ENCODE measurements at places on chromosomes 2 and 18.

GRCh38 chr2:45987856-45988255 lies 309.4 kb upstream of the EPAS1 start:
- DNase-seq: no peak

GRCh38 chr2:195468771-195469170 lies 188.3 kb upstream of the SLC39A10 start:
- no peak for DNase-seq

GRCh38 chr18:62539284-62540165 lies 16.7 kb downstream of the ZCCHC2 start:
- no peak for DNase-seq

- no peak for DNase-seq
Observed at GRCh38 chr2:164843346-164843911, 1.8 kb upstream of the COBLL1 start.

DNA sequence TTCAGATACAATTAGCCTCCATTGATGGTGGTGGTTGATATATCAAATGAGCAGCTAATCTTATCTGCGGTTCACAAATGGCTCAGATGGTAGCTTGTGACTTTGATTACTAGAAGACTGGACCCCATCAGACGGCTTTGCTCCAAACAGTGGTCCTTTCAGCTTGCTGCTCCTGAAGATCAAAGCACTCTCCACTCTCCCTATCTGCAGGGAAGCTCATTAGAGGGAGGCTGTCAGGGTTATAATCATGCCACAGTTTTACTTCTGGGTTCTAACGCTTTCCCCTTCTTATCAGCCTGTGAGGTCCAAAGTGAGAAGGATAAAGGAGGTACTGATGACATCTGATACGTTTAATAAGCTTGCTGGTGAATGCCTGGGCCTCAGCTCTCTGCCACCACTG lies 247.1 kb upstream of the NT5C1B start:
- DNase-seq: no peak

DNA sequence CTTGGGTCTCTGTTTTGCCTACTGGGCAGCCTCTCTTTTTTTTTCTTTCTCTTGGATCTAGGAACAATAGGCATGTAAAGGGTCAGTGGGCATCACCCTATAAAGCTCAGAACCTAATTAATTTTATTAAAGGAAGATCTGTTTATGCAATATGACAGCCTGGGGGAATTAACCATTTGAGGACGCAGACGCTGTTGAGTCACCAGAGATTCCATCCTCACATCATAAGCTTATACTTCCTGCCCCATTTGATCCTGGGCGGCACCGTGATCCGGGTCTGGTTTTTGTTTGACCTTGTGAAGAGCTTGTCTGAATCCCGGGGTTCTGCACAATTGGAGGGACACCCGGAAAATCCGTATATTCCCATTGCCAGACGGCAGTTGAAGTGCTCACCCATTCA lies 16.8 kb upstream of the BCL11A start:
- DNase-seq: no peak

DNA sequence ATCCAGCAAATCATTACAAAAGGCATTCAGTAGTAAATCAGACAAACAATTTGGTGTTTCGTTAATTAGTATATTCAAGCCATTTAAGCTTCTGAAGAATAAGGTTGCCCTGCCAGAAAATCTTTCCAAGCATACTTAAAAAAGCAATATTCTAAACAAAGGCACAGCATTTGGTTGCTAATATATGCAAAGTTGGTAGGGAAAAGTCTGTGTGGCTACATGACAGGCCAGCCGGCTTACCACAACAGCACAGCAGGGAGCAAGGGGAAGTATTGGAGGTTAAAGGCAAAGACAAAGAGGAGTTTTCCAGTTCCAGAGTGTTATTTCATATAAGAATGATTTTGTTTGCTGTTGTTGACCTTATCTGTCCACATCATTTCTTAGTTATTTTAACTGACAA lies 282.3 kb downstream of the MBD5 start:
- no peak for DNase-seq

DNA sequence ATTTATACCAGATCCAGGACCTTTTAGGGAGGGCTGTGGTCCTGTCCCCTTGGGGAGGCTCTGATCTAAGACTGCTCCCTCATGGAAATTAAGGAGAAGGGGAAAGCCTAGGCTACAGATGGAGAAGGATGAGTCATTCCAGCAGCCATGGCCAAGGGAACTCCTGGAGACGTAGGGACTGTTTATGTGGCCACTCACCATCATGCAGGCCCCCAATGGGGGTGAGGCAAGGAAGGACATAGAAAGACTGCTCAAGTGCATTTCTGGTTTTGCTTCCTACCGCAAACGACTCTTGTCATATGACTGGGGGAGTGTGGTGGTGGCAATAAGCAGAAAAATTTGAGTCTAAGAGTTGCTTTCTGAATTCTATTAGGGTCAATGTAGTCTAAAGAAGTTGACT lies 54.0 kb upstream of the CYP1B1 start:
- DNase-seq: no peak

DNA sequence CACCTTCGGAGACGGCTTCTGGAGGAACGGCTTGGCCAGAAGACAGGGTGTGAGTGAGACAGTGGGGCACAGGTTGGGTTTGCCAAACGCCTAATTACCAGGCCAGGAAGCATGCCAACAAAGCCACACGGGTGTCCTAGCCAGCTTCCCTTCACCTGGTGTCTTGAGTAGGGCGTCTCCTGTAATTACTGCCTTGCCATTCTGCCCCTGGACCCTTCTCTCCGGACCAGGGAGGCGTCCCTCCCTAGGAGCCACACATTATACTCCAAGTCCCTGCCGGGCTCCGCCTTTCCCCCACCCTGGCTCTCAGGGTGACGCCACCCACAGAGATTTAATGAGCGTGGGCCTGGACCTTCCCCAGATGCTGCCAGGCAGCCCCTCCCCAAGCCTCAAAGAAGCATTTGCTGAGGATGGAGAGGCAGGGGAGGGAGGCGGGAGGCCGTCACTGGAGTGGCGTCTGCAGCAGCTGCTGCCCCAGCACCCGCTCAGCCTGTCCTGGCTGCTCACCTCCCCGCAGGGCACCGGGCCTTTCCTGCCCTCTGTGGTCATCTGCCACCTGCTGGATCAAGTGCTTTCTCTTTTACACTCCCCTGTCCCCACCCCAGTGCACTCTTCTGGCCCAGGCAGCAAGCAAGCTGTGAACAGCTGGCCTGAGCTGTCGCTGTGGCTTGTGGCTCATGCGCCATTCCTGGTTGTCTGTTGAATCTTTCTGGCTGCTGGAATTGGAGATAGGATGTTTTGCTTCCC lies 20.7 kb downstream of the FOSL2 start:
- no peak for DNase-seq

- no peak for DNase-seq
Observed at GRCh38 chr2:70686577-70687460, 81.2 kb downstream of the ADD2 start.

GRCh38 chr2:211416373-211416772 lies 860.0 kb downstream of the CPS1 start:
- no peak for DNase-seq

GRCh38 chr18:24995056-24995455 lies 356.9 kb downstream of the ZNF521 start:
- no peak for DNase-seq

GRCh38 chr2:67246791-67247190 lies 150.3 kb upstream of the ETAA1 start:
- no peak for DNase-seq

DNA sequence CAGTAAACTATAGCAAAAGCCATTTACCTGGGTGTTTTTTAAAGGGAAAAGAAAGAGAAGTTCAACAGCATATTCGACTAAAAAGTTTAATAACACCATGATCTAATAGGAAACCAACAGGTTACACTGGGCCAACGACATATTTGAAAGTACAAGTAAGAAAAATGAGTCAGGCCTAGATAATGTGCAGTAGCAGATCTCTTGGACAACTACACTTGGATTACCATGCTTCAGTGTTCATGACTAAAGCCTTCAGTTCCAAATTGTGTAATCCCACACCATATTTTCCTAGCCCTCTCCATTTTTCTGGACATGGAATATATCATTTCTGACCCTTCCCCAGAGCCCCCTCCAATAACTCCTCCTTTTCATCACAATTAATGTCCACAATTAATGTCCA lies 39.1 kb upstream of the FIGN start:
- DNase-seq: no peak

DNA sequence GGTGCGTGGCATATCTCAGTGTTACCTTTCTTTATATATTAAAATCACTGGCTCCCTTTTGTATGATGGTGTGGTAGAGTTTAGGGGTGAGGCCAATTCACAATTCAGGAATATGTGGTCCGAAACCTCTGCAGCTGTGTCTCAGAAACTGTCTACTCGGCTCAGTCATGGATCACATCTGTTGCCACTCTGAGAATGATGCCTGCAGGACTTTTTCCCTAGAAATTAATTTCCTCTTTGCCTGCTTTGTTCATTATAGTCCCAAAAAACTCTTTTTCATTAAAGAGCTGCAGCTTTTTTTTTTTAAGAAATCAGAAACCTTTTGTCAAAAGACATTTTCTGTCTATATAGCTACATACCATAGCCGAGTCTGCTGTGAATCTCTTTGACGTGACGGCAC lies 104.9 kb upstream of the NFATC1 start:
- no peak for DNase-seq

GRCh38 chr2:210660-211059 lies 53.2 kb downstream of the SH3YL1 start:
- DNase-seq: no peak
